ENCODE measurements at places on chromosomes 16 and 17.

GRCh38 chr16:78939597-78939996 is 660.9 kb downstream of the MAF start:
- no peak for DNase-seq

GRCh38 chr16:70579648-70580630 is 56.3 kb downstream of the SF3B3 start:
- DNase-seq = no peak

GRCh38 chr17:30207655-30208054 is 27.8 kb downstream of the SLC6A4 start:
- no peak for DNase-seq

- no peak for DNase-seq
Observed at GRCh38 chr17:53950207-53950857, 127.6 kb downstream of the KIF2B start.
